ENCODE measurements at places on chromosomes 4 and X. TPM values are rescaled to one million over a fixed set of nuclear protein-coding genes. Genes with fewer than 3 reads are reported as not detected.

GRCh38 chr4:13656569-13657405, 29.3 kb upstream of the BOD1L1 start:
- no peak for DNase-seq

- no peak for DNase-seq
Measured at GRCh38 chrX:132270699-132271098, 51.5 kb upstream of the RAP2C start.

GRCh38 chrX:38652934-38653442, 91.6 kb downstream of the TSPAN7 start:
- DNase-seq, result no peak

GRCh38 chr4:108426493-108426892, 193.9 kb upstream of the RPL34 start:
- DNase-seq, result no peak

- no peak for DNase-seq
Measured at GRCh38 chr4:56139241-56139827, 190.6 kb downstream of the CEP135 start.

DNA sequence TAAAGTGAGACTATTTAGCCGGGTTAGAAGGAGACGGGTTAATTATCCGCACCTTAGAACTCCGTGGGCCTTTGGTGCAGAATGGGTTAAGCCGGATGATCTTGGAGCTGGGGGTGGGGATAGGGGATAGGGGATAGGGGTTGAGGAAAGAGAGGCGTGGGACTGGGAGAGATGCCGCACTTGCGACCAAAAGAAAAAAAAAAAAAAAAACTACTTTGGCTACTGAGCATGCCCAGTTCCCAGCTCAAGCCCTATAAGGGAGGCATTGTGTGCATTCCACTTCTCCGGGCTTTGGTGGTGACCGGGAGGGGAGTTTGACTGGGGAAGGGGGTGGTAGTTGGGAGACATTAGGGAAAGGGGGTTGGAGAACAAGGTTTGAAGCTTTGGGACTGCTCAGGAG, at the start of gene SLITRK4:
SLITRK4 (minus strand) TSS at position 187 of the 400 bp plus-strand sequence. CDS start 4,993 bp downstream, outside the sequence.
- no peak for DNase-seq

GRXCR1 gene
- not detected for total RNA-seq

PCDH18 gene
- total RNA-seq, result 69.3 TPM

VGLL1 gene
- not detected for total RNA-seq

NDP gene
- not detected for total RNA-seq
